ENCODE measurements at places on chromosomes 5 and 9.

DNA sequence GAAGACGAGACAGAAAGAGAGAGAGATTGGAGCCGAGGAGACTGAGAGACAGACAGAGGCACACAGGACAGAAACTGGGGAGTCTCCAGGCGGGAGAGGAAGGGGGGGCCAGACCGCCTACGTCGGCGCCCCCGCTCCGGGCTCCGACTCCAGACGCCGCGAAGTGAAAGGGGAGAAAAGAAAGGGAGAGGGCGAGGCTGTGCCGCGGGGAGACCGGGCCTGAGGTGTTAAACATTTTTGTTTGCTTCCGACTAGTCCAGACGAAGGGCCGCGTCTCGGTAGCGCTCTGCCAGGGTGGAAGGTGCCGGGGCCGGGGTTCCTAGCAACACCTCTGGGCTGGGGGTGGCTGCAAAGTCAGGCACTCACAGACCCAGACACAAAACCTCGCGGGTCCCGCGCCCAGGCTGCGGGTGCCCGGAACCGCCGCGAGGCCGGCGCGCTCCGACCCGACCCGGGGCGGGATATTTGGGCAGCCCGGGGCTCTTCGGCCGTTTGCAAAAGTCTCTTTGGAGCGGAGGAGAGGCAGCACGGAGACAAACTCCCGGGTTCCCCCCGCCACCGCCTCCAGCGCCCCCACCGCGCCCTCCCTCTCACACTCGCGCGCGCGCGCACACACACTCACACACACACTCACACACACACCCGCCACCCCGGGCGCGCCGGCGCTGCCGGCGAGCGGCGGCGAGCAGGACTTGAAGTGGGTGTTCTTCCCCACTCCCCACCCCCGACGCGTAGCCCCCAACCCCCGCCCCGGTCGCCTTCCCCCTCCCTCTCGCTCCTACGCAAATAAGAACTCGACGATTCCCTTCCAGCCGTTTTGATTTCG, 626 bp upstream of the FST start:
- peak; percentile 33 for DNase-seq

DNA sequence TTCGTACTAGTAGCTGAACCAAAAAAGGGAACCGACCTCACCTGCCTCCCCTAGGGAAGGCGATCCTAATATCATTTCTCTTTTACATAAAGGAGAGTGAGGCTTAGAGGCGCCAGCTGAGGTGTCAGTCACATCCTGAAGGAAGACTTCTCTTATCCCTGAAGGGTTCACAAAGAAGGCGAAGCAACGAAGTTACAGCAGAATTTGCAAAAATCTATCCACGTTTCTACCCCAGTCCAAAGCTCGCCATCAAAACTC, 598 bp upstream of the KIAA1191 start:
- no peak for DNase-seq

- DNase-seq, result peak; percentile 72
Observed at GRCh38 chr5:150486402-150487198, 21.3 kb upstream of the NDST1 start.

GRCh38 chr9:88747768-88748167, 212.8 kb downstream of the NXNL2 start:
- DNase-seq, result peak; percentile 33

- DNase-seq, result no peak
Observed at GRCh38 chr9:126383406-126384046, 56.9 kb downstream of the MVB12B start.

- peak; percentile 52 for DNase-seq
Observed at GRCh38 chr9:123365287-123365880, 9.4 kb downstream of the CRB2 start.

GRCh38 chr9:111902391-111903139, 6.0 kb downstream of the UGCG start:
- no peak for DNase-seq

DNA sequence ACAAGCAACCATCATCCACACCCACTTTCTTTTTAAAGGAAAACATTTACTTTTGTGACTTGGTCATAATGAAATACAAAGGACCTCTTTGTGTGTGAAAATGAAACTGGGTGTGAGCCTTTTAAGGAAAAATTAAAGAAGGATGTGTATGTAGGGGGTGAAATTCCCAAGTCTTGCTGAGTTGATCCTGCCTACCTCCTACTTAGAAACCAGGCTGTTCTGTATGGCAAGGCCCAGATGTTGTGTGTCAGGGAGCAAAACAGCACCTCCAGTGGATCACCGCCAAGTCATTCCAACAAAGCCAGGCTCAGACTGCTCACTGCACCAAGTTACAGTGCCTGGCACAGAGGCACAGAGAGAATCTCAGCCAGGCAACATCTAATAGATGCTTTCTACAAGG, 198.5 kb upstream of the FBN2 start:
- DNase-seq, result no peak

GRCh38 chr5:172428224-172429166, 25.8 kb downstream of the SH3PXD2B start:
- DNase-seq, result no peak

DNA sequence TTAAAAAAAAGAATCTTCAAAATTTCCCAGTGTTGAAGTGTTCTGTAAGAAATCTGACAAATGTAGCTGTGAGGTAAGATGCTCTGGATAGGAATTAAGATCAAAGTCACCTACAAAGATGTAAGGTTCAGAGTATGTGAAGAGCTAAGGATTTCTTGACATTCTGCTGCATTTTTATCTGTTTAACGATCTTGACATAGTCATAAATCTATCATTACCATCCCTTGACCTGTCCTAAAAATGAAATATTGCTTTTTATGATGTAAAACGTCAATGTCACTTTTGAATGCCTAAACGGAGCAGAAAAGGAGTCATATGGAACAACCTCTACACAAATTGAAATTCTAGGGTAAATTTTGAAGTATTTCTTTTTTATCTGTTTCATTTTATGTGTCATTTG, 939.3 kb downstream of the CDH18 start:
- DNase-seq, result no peak

GRCh38 chr5:123382252-123382651, 41.0 kb downstream of the CEP120 start:
- no peak for DNase-seq

- no peak for DNase-seq
Observed at GRCh38 chr5:60586307-60586901, 113.6 kb downstream of the DEPDC1B start.

DNA sequence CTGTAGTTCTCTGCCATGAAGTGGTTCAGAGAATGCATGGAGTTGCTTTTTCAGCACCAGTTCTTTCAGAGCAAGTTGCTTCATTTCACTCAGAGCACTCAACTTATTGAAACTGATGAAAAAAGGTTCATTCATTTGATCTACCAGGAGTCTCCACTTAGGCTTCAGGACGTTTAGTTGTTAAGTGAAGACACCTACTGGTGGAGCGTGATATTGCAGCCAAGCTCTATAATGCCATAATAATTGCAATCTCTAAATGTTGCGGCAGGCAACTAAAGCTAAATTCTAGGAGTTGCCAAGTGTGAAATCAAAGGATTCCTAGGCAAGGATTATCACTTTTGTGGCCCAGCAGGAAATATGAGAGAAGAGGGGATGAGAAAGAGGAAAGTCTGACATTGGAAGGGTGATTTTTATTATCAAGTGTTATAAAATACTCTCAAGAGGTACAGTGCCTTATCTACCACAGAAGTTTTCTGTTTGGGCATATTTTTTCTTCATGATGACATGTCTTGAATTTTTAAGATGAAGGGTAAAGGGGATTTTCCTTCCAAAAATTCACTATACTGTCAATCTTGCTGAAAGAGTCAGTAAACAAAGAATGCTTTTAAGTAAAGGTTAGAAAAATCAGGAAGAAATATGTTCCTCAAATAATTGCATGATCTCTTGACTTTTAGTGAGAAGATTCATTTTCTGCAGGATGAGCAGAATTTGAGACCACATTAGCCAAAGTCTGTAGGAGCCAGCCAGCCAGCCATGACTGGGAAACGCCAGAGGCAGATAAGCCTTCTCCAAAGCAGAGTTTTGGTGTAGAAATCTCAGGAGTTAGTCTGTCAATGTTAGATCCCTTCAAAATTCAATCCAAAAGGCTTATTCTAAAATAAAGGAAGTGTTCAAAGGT, 83.4 kb downstream of the SH3PXD2B start:
- DNase-seq, result no peak

GRCh38 chr9:4980086-4980727, 4.9 kb upstream of the JAK2 start:
- DNase-seq, result no peak

GRCh38 chr9:129836311-129837007, 1.2 kb downstream of the USP20 start:
- DNase-seq, result no peak

- DNase-seq, result no peak
Observed at GRCh38 chr9:5920860-5921328, 30.2 kb downstream of the MLANA start.

DNA sequence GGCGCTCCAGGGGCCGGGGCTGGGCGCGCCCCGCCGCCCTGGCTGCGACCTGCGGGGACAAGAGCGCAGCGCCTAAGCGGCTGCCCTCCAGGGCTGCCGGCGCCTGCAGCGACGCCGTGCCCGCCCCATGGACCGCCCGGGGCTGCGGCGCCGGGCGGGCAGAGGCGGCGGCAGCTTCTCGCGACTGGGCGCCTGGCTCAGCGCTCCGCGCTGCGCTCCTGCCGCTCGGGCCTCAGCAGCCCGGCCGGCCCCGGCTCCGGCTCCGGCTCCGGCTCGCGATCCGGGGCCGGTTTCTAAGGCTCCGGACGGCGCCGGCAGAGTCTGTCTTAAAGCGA, at the start of gene PITX1:
Gene PITX1 (minus strand): TSS at position 328 of the 335 bp plus-strand sequence. CDS start 347 bp downstream, outside the sequence.
- DNase-seq, result no peak

GRCh38 chr5:179307013-179307800, 38.1 kb downstream of the ADAMTS2 start:
- no peak for DNase-seq

Data from HEK293T (cell line).